ENCODE measurements at places on chromosomes 3 and 15.

DNA sequence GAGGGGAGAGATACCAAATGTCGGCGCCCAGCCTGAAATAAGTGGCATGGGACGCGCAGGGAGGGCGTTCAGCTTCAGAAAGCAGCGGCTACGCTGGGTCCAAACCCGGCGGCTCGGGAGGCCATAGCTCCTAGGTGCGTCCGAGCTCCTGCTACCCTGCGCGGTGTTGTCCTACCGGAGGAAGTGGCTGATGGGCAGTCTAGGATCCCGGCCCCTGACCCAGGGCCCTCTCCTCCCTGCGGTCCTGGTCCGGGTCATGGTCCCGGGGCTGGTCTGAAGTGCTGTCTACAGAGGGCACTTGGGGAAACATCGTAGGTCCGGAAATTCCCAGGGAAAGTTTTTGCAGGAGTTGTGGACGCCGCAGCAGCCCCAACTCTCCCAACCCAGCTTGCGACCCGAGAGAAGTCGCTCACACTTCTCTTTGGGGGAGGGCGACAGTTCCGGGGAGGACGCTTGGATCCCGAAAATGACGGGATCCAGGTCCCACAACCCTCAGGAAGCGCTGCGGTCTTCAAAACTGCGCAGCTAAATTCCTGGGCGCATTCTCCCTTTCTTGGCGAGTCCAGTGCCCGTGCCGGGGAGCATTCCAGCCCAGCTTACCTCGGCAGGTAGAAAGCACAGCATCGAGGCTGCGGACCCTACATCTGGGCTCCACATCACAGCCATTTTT, 9.1 kb upstream of the FOXB1 start:
- DNase-seq = no peak
- peaks cover 85% of the 10 kb centered on the region for H3K27me3 ChIP-seq
- no peak overlapping the region for H3K27ac ChIP-seq
- H3K4me3 ChIP-seq = peak overlapping the region; percentile 47
- peaks cover 1% of the 10 kb centered on the region for H3K36me3 ChIP-seq
- no peaks in the 10 kb centered on the region for H3K4me1 ChIP-seq

DNA sequence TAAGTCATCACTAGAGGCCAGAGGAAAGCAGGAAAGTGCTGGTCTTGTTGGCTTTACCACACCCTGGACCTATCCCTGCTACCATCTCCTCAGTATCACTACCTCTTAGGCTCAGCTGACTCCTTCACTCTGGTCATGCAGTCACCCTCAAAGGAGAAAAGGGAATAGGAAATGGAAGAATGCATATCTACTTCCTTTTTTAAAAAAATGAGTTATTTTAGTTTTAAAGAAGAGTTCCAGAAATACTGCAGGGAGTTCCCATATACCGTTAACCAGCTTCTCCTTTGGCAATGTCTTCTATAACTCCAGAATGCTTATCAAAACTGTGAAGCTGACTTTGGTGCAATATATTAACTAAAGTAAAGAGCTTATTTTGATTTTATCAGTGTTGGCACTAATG, 688.6 kb downstream of the DIPK2A start:
- no peaks in the 10 kb centered on the region for H3K36me3 ChIP-seq
- no peak overlapping the region for H3K27ac ChIP-seq
- H3K4me3 ChIP-seq = no peak overlapping the region
- no peaks in the 10 kb centered on the region for H3K4me1 ChIP-seq

DNA sequence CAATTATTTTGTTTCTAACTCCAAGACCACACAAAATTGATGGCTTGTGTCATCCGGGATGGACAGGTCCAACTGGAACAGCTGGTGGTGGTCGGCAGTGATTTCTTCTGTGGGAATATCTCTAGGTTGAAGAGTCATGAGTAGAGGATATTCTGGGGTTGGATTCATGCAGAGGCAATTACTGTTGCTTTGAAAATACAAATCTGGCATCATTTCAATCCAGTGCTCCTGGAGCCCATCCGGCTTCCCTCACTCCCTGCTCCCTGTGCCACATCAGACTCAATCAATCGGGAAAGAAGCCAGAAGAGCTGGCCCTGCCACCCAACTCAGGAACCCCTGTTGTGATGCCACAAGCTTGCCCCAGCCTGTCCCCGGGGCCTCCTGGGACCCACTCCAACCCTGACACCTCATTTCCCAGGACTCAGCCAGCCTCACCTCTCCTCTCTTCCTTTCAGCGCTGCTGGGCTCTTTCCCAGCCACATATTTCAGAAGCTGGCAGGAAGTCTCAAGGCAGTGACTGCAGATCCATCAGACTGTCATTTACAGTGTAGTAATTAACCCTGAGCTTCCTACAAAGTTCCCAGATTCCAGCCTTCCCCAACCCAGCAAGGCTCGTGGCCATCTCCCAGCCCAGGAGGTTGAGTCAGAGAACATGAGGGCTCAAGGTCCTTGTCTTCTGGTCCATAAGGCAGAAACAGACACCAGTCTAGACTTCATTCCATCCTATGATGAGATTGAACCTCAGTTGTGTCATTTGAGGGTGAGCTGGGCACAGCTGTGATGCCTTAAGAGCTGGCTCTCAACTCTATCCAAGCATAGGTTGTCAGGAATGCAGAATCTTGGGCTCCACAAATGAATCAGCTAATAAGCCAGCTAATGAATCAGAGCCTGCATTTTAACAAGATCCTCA, 114.0 kb downstream of the FAM174B start:
- no peaks in the 10 kb centered on the region for H3K36me3 ChIP-seq
- DNase-seq = no peak
- no peaks in the 10 kb centered on the region for H3K4me1 ChIP-seq
- no peak overlapping the region for H3K4me3 ChIP-seq
- H3K27ac ChIP-seq = no peak overlapping the region

GRCh38 chr15:88542342-88542733, 4.1 kb downstream of the DET1 start:
- no peaks in the 10 kb centered on the region for H3K36me3 ChIP-seq
- no peaks in the 10 kb centered on the region for H3K4me1 ChIP-seq
- no peak for DNase-seq
- no peaks in the 10 kb centered on the region for H3K27me3 ChIP-seq
- H3K4me3 ChIP-seq = no peak overlapping the region

GRCh38 chr3:178785961-178786360, 249.7 kb downstream of the KCNMB2 start:
- H3K4me3 ChIP-seq = no peak overlapping the region
- no peak for DNase-seq
- H3K27ac ChIP-seq = no peak overlapping the region
- H3K27me3 ChIP-seq = peaks cover 4% of the 10 kb centered on the region

GRCh38 chr3:188269040-188269439, 115.1 kb downstream of the LPP start:
- no peak for DNase-seq
- no peak overlapping the region for H3K27ac ChIP-seq
- H3K4me1 ChIP-seq = peaks cover 27% of the 10 kb centered on the region
- H3K27me3 ChIP-seq = no peaks in the 10 kb centered on the region

DNA sequence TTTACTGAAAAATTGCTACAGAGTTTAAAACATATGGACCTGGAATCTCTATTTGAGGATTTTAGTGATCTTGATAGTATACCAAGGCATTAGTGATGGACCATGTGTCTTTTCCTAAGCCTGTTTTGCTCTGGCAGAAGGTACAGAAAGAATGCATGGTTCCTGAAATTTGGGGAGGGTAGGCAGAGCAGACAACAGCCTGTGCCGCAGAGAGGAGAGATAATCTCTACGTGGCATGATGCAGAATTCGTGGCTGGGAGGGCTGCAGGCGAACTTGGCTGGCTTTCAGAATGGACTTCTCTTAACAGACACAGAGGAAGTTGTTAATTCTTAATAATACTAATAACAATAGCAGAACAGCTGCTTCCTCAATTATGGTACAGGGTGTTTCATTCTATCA, 137.5 kb upstream of the FOXB1 start:
- H3K4me1 ChIP-seq = no peaks in the 10 kb centered on the region
- H3K4me3 ChIP-seq = no peak overlapping the region
- H3K27me3 ChIP-seq = peaks cover 8% of the 10 kb centered on the region
- no peak for DNase-seq
- H3K36me3 ChIP-seq = no peaks in the 10 kb centered on the region

- DNase-seq = no peak
- no peaks in the 10 kb centered on the region for H3K4me1 ChIP-seq
- H3K27ac ChIP-seq = no peak overlapping the region
- no peaks in the 10 kb centered on the region for H3K27me3 ChIP-seq
- H3K4me3 ChIP-seq = no peak overlapping the region
- no peaks in the 10 kb centered on the region for H3K36me3 ChIP-seq
These were observed 219.7 kb upstream of the COL8A1 start for GRCh38 chr3:99418709-99419108.

GRCh38 chr3:127796831-127797150, 25.5 kb downstream of the MGLL start:
- no peak for DNase-seq
- H3K27me3 ChIP-seq = no peaks in the 10 kb centered on the region
- H3K4me1 ChIP-seq = no peaks in the 10 kb centered on the region
- no peak overlapping the region for H3K4me3 ChIP-seq
- no peak overlapping the region for H3K27ac ChIP-seq

- H3K4me1 ChIP-seq = no peaks in the 10 kb centered on the region
- H3K36me3 ChIP-seq = no peaks in the 10 kb centered on the region
- DNase-seq = no peak
- no peak overlapping the region for H3K27ac ChIP-seq
These were observed 429.7 kb upstream of the ROBO2 start for GRCh38 chr3:76610150-76610549.

GRCh38 chr15:65333856-65334255, 29.4 kb downstream of the RNU5B-1 start:
- no peak for DNase-seq
- H3K4me3 ChIP-seq = no peak overlapping the region
- no peaks in the 10 kb centered on the region for H3K36me3 ChIP-seq
- peaks cover 7% of the 10 kb centered on the region for H3K4me1 ChIP-seq
